ENCODE measurements at places on chromosomes 3 and 15. TPM values are rescaled to one million over a fixed set of nuclear protein-coding genes. Genes with fewer than 3 reads are reported as not detected.

The SCAANT1 gene
- total RNA-seq: 1.4 TPM

The TEX55 gene
- not detected for total RNA-seq

The ZKSCAN7 gene
- total RNA-seq: 0.20 TPM

The CELSR3 gene
- total RNA-seq: 5.0 TPM

The UBA3 gene
- 33.4 TPM for total RNA-seq

The SETD2 gene
- 87.3 TPM for total RNA-seq

The ASB14 gene
- total RNA-seq: not detected

DNA sequence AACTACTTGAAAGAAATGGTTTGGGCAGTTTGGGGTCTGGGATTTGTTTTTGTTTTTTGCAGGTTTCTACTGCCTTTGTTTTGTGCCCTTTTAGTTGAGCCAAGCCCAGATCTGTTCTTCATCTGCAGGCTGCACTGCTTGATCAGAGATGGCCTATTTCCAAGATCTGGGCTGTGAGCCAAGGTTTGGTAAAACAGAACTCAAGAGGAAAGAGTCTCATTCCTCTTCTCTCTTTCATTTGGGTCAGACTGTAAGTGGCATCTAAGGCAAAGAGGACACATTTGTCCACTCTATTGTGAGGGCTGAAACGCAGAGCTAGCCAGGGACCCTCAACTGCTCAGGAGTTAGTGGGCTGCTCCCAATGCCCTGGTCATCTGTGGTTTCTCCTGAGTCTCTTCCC lies 104.4 kb upstream of the UBE3A start:
- H3K4me3 ChIP-seq: no peak overlapping the region
- no peaks in the 10 kb centered on the region for H3K27me3 ChIP-seq
- no peak for DNase-seq
- no peaks in the 10 kb centered on the region for H3K4me1 ChIP-seq
- no peaks in the 10 kb centered on the region for H3K36me3 ChIP-seq
- H3K27ac ChIP-seq: no peak overlapping the region

DNA sequence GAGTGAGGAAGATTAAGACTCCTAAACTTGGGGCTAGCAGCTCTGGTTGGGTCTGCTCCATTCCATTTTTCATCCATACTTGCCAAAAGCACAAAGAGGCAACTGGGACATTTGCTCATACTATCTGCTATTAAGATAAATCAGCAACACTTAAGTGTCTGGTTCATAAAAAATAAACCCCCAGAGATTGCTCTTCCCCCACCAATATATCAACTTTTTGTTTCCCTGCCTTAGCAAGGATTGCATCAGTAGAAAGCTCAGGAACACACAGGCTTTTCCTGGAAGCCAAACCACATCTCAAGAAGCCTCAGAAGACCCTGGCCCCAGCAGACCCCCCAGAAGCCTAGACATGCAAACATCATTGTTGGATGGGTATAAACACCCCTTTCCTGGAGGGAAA lies 232.4 kb upstream of the WNT5A start:
- H3K27me3 ChIP-seq: no peaks in the 10 kb centered on the region
- H3K4me3 ChIP-seq: no peak overlapping the region
- no peak for DNase-seq

- H3K27me3 ChIP-seq: peaks cover 10% of the 10 kb centered on the region
- no peak overlapping the region for H3K27ac ChIP-seq
- H3K36me3 ChIP-seq: no peaks in the 10 kb centered on the region
- peaks cover 21% of the 10 kb centered on the region for H3K4me1 ChIP-seq
Measured at GRCh38 chr3:45100981-45101407, 45.2 kb downstream of the CDCP1 start.

- no peak overlapping the region for H3K27ac ChIP-seq
- no peak for DNase-seq
- H3K4me1 ChIP-seq: no peaks in the 10 kb centered on the region
- H3K4me3 ChIP-seq: no peak overlapping the region
- no peaks in the 10 kb centered on the region for H3K36me3 ChIP-seq
Measured at GRCh38 chr3:140767566-140767965, 89.7 kb downstream of the TRIM42 start.

DNA sequence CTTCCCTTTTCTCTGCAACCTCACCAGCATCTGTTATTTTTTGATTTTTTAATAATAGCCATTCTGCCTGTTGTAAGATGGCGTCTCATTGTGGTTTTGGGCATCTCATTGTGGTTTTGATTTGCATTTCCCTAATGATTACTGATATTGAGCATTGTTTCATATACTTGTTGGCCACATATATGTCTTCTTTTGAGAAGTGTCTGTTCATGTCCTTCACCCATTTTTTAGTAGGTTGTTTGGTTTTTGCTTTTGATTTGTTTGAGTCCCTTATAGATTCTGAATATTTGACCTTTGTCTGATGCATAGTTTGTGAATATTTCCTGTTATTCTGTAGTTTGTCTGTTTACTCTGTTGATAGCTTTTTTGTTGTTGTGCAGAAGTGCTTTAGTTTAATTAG lies 312.2 kb upstream of the TBC1D5 start:
- no peak for DNase-seq
- H3K4me1 ChIP-seq: no peaks in the 10 kb centered on the region
- no peak overlapping the region for H3K27ac ChIP-seq
- no peaks in the 10 kb centered on the region for H3K36me3 ChIP-seq

DNA sequence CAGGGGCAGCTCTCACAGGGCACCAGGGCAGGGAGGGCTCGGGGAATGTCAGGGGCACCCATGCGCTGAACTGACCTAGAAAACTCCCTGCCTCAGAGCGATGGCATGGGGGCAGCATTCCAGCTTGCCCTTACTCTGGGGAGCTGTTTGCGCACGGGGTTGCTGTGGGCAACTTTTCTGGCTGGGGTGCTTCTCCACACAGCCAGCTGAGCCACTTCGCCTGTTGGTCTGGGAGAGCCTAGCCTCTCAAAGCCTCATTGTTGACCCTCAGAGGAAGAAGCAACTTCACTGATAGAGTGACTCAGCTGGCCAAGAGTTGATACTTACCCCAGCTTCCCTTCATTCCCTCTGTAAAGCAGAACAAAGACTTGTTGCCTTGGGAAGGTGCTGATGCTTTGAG lies 42.6 kb upstream of the MRPS22 start:
- no peak for DNase-seq
- H3K36me3 ChIP-seq: no peaks in the 10 kb centered on the region
- H3K27ac ChIP-seq: no peak overlapping the region

- no peaks in the 10 kb centered on the region for H3K27me3 ChIP-seq
- no peak for DNase-seq
- peak overlapping the region; percentile 93 for H3K4me3 ChIP-seq
- H3K36me3 ChIP-seq: peaks cover 9% of the 10 kb centered on the region
Measured at GRCh38 chr3:150412561-150413231, 4.6 kb downstream of the TSC22D2 start.

GRCh38 chr15:69666921-69667811 lies 214.5 kb downstream of the RPLP1 start:
- H3K27me3 ChIP-seq: no peaks in the 10 kb centered on the region
- H3K36me3 ChIP-seq: no peaks in the 10 kb centered on the region
- no peak overlapping the region for H3K4me3 ChIP-seq
- no peak for DNase-seq
- H3K27ac ChIP-seq: no peak overlapping the region
- peaks cover 51% of the 10 kb centered on the region for H3K4me1 ChIP-seq

DNA sequence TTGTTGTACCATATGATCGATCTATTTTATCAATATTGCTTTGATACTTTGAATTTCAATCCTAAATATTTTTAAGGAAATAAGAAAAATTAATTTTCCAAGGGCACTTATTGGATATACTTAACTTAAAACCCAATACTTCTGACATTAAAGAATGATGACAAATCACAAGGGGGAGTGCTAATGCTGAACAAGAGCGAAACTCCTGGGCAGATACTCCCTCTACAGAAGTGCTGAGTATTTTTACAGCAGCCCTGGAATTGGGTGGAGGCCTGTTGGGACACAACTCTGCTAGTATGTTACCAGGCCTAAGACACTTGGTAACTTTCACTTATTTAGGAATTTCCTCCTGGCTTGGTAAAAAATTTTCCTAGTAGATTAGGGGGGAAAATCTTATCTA lies 46.2 kb downstream of the DENND6A start:
- no peak overlapping the region for H3K4me3 ChIP-seq
- no peaks in the 10 kb centered on the region for H3K27me3 ChIP-seq
- peak; percentile 32 for DNase-seq
- H3K27ac ChIP-seq: no peak overlapping the region
- no peaks in the 10 kb centered on the region for H3K4me1 ChIP-seq

- no peak overlapping the region for H3K4me3 ChIP-seq
- H3K27ac ChIP-seq: no peak overlapping the region
- no peaks in the 10 kb centered on the region for H3K36me3 ChIP-seq
- H3K27me3 ChIP-seq: peaks cover 13% of the 10 kb centered on the region
- no peak for DNase-seq
Measured at GRCh38 chr15:101323793-101324523, 28.9 kb upstream of the SNRPA1 start.

- H3K4me3 ChIP-seq: no peak overlapping the region
- peaks cover 12% of the 10 kb centered on the region for H3K4me1 ChIP-seq
- peaks cover 6% of the 10 kb centered on the region for H3K36me3 ChIP-seq
- no peaks in the 10 kb centered on the region for H3K27me3 ChIP-seq
- no peak overlapping the region for H3K27ac ChIP-seq
Measured at GRCh38 chr15:43352693-43353382, 18.0 kb downstream of the ZSCAN29 start.

GRCh38 chr3:45544024-45544716 lies 50.4 kb upstream of the LIMD1 start:
- H3K36me3 ChIP-seq: peaks cover 10% of the 10 kb centered on the region
- no peaks in the 10 kb centered on the region for H3K4me1 ChIP-seq
- H3K27me3 ChIP-seq: no peaks in the 10 kb centered on the region
- no peak overlapping the region for H3K4me3 ChIP-seq
- no peak overlapping the region for H3K27ac ChIP-seq

DNA sequence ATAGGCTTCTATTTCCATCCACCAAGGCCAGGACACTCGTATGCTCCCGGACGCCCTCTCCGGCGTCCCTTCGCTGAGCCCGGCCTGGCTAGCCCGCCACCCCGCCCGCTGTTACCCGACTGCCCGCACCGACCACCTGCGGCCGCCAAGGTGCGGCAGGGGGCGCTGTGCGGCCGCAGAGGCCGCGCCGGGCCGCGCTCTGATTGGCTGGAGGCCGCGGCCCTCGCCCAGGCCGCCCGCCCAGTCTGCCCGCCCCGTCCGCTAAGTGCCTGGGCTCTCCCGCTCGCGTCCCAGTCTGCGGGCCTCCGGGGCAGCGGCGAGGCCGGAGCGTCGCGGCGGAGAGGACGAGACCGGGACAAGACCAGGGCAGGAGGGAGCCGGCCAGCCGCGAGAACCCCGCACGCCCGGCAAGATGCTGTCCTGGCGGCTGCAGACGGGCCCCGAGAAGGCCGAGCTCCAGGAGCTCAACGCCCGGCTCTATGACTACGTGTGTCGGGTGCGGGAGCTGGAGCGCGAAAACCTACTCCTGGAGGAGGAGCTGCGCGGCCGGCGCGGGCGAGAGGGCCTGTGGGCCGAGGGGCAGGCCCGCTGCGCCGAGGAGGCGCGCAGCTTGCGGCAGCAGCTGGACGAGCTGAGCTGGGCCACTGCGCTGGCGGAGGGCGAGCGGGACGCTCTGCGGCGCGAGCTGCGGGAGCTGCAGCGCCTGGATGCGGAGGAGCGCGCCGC lies at the start of gene SYNM:
Gene SYNM, plus strand, starts transcription at position 293 of the 726 bp plus-strand sequence. Its CDS starts 120 bp downstream, at position 413.
- peaks cover 48% of the 10 kb centered on the region for H3K27me3 ChIP-seq
- DNase-seq: peak; percentile 60
- no peaks in the 10 kb centered on the region for H3K36me3 ChIP-seq
- peak within 1 kb of the TSS; percentile 30 for H3K4me3 ChIP-seq
- H3K4me1 ChIP-seq: peaks cover 21% of the 10 kb centered on the region
- H3K27ac ChIP-seq: no peak within 1 kb of the TSS

GRCh38 chr3:74756674-74757073 lies 142.2 kb upstream of the CNTN3 start:
- H3K36me3 ChIP-seq: no peaks in the 10 kb centered on the region
- no peak overlapping the region for H3K27ac ChIP-seq
- no peaks in the 10 kb centered on the region for H3K4me1 ChIP-seq

GRCh38 chr3:9384141-9384828 lies 13.1 kb upstream of the SETD5 start:
- peaks cover 84% of the 10 kb centered on the region for H3K36me3 ChIP-seq
- no peak overlapping the region for H3K27ac ChIP-seq
- DNase-seq: no peak
- no peaks in the 10 kb centered on the region for H3K4me1 ChIP-seq
- H3K4me3 ChIP-seq: no peak overlapping the region

DNA sequence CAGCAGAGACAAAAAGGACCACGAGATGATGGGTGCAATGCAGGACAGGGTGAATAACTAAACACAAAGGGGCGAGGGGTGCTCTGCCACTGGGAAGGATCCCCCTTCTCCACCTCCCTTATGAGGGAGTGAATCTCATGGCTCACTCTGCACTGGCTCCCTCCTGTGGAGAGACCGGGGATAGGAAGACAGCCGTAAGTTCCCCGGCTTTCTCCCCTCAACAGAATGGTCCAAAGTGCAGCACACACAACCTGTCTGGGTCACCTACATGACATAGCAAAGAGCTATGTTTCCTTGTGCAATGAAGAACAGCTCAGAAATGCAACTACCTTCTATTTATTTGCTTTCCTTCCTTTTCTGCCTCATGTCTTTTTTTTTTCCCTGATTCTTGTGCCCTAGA lies 7.8 kb upstream of the ACSBG1 start:
- no peaks in the 10 kb centered on the region for H3K27me3 ChIP-seq
- H3K4me1 ChIP-seq: peaks cover 5% of the 10 kb centered on the region
- H3K4me3 ChIP-seq: no peak overlapping the region
- H3K27ac ChIP-seq: no peak overlapping the region
- DNase-seq: no peak

DNA sequence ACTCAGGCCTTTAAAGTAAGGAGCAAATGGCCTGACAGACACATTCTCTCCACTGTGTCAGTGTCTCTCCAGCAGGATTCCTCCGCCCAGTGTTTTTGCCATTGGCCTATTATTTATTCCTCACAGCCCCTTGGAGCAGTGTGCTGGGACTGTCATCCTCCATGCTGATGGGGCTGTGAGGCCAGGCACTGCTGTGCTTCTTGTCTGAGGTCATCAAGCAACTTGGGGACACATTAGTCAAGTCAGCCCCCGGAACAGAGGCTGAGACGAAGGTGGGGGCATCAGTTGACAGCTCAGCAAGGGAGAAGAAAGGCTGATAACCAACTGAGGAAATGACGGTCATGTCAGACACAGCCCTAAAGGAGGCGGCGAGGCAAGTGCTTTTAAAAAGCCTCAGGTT lies 67.4 kb downstream of the XXYLT1 start:
- H3K27ac ChIP-seq: no peak overlapping the region
- H3K4me1 ChIP-seq: peaks cover 3% of the 10 kb centered on the region
- no peaks in the 10 kb centered on the region for H3K27me3 ChIP-seq
- no peaks in the 10 kb centered on the region for H3K36me3 ChIP-seq
- no peak for DNase-seq
- no peak overlapping the region for H3K4me3 ChIP-seq

GRCh38 chr15:41993472-41994170 lies 21.3 kb upstream of the EHD4 start:
- peaks cover 3% of the 10 kb centered on the region for H3K4me1 ChIP-seq
- H3K27ac ChIP-seq: no peak overlapping the region
- no peak for DNase-seq
- H3K4me3 ChIP-seq: no peak overlapping the region
- H3K36me3 ChIP-seq: no peaks in the 10 kb centered on the region
- no peaks in the 10 kb centered on the region for H3K27me3 ChIP-seq

GRCh38 chr3:59995563-59995962 lies 945.7 kb upstream of the CFAP20DC start:
- no peak overlapping the region for H3K4me3 ChIP-seq
- no peak overlapping the region for H3K27ac ChIP-seq
- no peak for DNase-seq
- no peaks in the 10 kb centered on the region for H3K27me3 ChIP-seq

Measured in CD4-positive, alpha-beta T cell (primary cell).